ENCODE measurements at places on chromosomes 4 and X. TPM values are rescaled to one million over a fixed set of nuclear protein-coding genes. Genes with fewer than 3 reads are reported as not detected.

DNA sequence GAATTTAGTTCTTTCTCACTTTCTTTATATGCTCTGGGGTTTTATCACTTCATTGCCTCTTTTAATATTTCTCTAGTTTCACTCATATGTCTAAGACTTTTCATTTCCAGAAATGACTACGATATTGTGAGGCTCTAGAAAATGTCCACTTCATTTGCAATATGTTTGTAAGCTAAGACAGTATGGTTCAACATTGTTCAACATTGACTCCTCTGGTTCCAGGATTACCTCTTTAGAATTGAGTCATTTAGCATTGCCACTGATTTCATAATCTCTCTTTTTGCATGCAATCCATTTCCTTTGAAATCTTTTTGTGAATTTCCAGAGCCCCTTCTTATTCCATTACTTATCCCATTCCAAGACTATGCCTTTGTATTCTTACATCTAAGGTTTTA lies 32.3 kb downstream of the BBS12 start:
- DNase-seq: no peak

DNA sequence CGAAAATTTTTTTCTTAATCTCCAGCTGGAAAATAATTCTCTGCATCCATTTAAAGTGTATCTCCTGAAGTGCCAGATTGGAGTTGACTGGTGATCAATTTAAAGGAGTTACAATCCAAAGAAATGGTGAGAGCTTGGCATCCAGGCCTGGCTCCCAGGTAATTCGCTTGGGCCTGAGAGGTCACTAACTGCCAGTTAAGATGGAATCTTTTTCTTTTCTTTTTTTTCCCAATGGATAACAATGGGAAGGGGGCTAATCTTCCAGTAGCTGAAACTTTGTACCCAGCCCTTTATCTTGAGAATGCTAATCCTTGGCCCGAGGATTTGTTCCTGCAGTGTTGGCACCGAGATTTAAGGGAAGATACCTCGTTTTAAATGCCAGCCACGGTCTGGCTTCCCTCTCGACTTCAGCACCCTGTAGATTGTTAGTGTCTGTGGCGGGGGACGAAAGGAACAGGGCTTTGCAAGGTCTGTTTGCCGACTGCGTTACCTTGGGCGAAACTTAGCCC lies 13.3 kb upstream of the PITX2 start:
- no peak for DNase-seq

DNA sequence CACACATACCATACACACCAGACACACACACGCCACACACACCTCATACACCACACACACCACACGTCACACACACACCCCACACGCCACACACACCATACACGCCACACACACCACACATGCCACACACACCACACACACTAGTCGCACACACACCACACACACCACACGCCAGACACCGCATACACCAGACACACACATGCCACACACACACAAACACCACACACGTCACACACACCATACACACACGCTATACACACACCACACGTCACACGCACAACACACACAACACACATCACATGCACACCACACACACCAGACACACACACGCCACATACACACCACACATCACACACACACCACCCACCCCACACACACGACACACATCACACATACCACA lies 32.0 kb downstream of the FAM53A start:
- no peak for DNase-seq

DMRTC1 gene
- not detected for total RNA-seq

DNA sequence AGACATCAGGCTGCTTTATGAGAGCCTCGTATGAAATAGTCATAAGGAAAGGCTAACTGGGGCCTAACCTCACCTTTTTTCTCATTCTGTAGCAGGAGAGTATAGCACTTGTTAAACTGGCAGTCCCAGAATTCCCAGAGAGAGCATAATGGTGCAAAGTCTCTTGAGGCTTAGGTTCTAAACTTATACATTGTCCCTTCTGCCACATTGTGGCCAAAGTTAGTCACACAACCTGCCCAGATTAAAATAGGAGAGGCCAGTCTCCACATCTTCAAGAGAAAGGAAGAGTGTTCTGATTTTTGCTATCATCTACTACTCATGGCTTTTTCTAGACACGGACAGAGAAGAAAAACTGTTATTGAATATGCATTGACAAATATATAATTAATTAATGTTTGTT lies 1588.9 kb upstream of the PCDH7 start:
- DNase-seq: no peak
